ENCODE measurements at places on chromosomes 2 and 18.
A peak's percentile ranks its signal among the peaks of the same experiment; 100 is the strongest.

- DNase-seq = no peak
These were observed 173.8 kb downstream of the NRXN1 start for GRCh38 chr2:50858156-50858555.

DNA sequence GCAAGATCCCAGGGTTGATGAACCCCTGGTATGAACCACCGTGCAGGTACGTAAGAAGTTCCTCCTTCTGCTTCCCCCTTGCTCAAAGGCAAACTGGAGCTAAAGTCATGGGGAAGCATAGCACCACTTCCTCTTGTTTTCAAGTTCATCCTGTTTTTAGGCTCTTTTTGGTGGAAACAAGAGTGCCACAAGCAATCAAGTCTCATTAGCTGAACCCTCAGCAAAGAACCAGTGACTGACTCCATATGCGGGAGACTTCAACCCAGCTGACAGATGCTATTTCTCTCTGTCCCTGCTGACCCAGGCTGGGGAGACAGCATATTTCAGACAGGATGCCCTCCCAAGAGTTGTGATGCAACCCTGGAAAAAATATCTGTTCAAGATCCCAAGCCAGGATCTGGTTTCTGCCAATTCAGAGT is 47.7 kb downstream of the BCL2 start:
- no peak for DNase-seq

DNA sequence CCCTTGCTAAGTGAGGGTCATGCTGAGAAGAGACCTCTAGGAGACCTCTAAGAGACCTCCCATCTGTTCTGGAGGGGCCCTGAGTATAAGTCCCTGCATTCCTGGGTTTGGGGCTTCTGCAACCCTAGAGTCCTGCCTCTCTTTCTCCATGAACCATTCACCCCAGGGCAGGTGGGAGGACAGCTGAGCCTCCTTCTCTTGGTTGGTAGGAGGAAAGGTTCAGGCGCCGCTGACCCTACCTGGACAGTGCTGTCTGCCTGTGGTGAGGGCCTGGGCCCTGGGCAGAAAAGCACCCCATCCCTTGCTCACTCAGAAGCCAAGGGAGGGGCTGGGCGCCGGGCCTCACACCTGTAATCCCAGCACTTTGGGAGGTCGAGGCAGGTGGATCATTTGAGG is 604 bp upstream of the VIL1 start:
- DNase-seq = no peak

DNA sequence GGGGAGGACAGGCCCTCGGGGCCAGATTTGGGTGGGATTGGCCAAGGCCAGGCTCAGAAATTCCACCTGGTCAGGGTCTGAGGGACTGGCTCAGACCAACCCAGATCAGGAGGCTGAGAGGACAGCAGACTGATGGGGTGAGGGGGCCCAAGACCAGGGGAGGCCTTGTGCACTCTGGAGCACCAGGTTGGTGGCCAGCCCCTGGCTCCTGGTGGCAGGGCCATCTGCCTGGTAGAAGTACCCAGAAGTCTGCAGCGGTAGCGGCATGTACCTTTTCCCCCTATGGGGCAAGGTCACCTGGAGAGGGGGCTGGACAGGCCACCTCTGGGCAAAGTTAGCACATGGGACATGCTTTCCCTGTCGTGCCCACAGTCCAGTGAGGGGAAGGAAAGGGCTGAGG is 21.2 kb upstream of the ODC1 start:
- no peak for DNase-seq

GRCh38 chr2:85582492-85582891 is 1.7 kb upstream of the VAMP5 start:
- DNase-seq = no peak

- no peak for DNase-seq
These were observed 86.3 kb downstream of the MAIP1 start for GRCh38 chr2:200041639-200042038.

GRCh38 chr18:8603663-8604520 is 5.3 kb upstream of the RAB12 start:
- no peak for DNase-seq

DNA sequence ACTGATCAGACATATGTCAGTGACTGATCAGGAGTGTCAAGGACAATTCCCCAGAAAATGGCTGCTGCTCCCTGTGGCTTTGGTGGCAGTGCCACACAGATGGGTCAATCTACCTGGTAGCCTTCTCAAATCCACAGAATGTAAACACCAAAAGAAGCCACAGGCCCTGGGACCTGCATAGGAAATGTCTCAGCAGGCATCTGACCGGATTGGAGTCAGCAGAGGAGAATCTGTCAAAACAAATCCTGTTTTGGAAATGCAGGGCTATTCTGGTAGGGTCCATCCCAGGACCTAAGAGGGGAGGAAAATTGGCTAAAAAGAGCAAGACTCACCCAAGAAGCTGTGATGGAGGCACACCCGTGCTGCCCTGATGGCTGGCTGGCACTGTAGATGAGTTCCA is 189.7 kb downstream of the TMEM247 start:
- DNase-seq = no peak

- no peak for DNase-seq
These were observed 725.6 kb upstream of the ID2 start for GRCh38 chr2:7956126-7956689.

DNA sequence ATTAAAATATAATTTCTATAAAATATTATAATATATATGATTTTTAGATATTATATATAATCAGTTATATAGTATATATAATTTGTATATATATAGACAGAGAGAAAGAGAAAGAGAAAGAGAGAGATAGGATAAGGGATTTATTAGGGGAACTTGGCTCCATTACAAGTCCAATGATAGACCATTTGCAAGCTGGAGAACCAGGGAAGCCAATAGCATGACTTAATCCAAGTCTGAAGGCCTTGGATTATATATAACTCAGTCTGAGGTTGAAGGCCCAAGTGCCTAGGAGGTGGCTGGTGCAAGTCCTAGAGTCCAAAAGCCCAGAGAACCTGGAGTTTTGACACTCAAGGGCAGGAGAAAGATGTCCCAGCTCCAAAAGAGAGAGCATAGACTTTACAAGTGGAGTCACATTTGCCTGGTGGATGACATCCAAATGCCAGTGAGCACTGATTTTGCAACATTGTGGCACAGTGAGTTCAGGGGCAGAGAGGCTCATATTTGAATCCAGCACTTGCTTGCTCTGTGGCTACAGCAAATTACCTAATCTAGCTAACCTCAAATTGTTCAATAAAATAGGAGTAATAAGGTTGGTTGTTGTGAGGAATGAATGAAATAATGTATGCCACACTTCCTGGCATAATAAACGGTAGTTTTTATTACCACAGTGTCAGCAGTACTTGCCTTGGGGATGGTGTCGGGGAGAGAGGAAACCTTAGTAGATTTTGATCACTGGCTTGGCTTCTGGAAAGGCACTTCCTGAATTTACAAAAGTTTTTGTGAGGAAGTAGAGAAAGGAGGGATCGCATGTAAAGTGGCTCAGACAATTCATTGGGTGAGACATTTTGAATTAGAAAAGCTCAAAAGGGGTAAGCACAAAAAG is 69.6 kb upstream of the CD28 start:
- DNase-seq = peak; percentile 63

GRCh38 chr2:136242687-136243277 is 124.8 kb upstream of the CXCR4 start:
- no peak for DNase-seq

- no peak for DNase-seq
These were observed 7.1 kb upstream of the CEP68 start for GRCh38 chr2:65049010-65049639.

DNA sequence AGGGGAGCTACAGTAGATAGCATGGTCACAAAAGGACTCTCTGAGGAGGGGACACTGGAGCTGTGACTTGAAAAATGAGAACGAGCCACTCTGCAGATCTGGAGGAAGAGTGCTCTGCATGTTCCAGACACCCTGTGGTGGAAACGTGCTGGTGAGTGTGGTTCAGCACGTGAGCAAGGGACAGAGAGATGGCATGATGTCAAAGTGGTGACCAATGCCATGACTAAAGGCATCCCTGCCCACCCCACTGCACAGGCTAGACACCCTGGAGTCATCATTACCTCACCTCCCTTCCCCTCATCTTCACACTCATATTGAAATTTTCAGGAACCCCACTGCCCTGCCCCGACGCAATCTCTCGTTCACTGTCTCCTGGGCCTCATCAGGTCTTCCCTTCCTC is 56.5 kb downstream of the SLC4A5 start:
- DNase-seq = no peak

DNA sequence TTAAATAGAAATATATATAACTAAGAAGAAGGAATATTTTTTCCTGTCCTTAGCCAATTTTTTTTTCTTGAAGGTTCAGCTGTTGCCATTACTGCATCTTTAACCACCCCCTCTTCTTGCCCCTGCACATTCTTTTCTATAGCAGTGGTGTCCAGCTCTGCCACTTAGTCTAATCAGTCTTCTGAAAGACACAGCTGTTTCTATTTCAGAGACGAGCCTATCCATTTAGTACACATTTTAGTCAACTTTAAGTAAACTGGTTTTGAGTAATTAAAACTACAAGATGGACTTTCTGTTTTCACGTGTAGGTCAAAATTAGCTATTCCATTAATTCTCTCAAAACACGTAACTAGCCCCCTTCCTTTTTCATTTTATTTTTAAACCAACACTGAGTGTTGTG is 21.0 kb downstream of the SPOPL start:
- no peak for DNase-seq

- DNase-seq = no peak
These were observed 40.5 kb downstream of the COLEC12 start for GRCh38 chr18:459814-460593.

GRCh38 chr2:86357392-86357963 is 20.1 kb upstream of the REEP1 start:
- no peak for DNase-seq

- DNase-seq = no peak
These were observed 37.2 kb downstream of the KYNU start for GRCh38 chr2:142914507-142915313.

GRCh38 chr2:16642088-16642487 is 23.5 kb downstream of the CYRIA start:
- no peak for DNase-seq

Data from prostate gland (tissue), 2 donors.